T-helper 2 cell (primary cell): ENCODE measurements at places on chromosomes 7 and 10.

DNA sequence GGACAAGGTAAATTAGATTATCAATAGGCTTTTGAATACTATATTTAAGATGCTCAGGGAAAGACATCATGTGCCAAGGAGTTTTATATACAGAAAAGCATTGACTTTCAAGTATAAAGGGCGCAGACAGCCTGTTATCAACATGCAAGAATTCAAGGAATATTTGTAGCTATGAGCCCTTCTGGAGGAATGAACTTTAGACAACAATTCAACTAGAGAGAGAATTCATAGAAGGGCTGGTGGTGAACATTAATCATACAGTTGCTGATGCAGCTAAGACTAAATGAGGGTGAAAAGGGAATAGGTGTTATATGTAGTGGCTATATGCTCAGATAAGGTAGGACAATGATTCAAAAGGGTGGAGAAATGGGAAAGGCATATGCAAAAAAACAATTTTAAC is 41.2 kb downstream of the AOAH start:
- DNase-seq, result no peak

- no peak for DNase-seq
These were observed 540.0 kb downstream of the TCERG1L start for GRCh38 chr10:130771491-130771946.

DNA sequence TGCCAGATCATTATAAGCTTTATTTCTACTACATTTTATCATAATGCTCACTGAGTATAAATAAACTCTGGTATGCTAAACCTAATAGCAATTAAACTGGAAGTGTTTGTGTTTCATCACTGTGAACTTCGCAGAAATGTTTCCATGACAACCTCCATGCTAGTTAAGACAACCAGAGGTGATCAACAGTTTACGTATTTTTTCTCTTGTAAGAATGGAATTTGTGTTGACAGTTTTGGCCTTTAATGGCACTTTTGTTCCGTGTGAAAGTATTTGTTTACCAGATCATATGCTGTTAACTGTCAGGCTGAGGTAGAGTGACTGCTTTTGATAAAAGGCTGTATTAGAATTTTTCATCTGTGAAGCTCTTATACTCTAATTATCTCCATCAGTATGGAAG is 212.1 kb upstream of the PPP1R3A start:
- DNase-seq, result no peak

DNA sequence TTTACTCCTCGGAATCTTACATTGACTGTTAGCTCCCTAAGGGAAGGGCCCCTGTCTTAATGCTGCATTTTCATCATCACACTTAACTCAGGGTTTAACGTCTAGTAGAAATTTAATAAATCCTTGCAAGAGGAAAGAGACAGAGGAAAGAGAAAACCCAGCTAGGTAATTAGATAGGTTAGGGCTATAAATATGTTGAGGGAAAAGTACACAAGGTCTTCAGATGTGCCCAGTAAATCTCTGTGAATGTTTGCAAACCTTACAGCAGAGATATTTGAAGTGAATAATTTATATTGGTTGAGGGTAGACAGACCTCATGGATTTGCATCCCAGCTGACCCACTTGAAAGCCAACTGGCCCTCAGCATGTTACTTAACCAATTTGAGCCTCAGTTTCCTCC is 315.5 kb upstream of the NPVF start:
- no peak for DNase-seq

DNA sequence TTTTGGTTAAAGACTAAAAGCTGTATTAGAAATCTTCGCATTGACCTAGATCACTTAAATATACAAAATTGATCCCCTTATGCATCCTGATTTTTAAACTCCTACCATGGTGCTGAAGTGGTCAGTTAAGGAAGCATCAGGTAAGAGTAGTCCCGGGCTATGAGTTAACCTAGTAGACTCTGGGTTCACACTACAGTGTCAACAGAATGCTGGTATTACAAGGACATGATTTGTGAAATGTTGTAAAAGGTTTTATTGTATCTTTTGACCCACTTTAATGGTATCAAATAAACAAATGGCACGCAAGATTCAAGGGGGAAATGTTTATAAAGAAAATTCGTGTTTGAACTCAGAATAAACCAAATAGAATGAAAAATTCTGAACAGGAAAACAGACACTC is 36.8 kb downstream of the RTKN2 start:
- DNase-seq, result no peak

DNA sequence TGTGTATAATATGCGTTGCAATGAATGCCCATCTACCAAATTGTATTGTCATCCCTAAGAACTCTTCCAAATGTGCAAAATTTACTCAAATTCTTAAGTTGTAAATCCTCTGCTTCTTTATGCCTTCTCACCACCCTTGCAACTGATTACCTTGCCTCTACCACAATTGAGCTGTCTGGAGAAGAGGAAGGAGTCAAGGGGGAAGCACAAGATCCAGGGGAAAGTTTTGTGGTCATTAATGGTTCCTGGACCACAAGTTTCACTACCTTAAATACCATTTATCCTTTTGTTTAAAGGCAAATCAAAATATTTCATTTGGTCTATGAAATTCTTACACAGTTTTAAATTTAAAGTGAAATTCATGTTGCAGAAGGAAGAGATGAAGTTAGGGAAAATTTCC is 16.7 kb downstream of the CRPPA start:
- DNase-seq, result no peak

DNA sequence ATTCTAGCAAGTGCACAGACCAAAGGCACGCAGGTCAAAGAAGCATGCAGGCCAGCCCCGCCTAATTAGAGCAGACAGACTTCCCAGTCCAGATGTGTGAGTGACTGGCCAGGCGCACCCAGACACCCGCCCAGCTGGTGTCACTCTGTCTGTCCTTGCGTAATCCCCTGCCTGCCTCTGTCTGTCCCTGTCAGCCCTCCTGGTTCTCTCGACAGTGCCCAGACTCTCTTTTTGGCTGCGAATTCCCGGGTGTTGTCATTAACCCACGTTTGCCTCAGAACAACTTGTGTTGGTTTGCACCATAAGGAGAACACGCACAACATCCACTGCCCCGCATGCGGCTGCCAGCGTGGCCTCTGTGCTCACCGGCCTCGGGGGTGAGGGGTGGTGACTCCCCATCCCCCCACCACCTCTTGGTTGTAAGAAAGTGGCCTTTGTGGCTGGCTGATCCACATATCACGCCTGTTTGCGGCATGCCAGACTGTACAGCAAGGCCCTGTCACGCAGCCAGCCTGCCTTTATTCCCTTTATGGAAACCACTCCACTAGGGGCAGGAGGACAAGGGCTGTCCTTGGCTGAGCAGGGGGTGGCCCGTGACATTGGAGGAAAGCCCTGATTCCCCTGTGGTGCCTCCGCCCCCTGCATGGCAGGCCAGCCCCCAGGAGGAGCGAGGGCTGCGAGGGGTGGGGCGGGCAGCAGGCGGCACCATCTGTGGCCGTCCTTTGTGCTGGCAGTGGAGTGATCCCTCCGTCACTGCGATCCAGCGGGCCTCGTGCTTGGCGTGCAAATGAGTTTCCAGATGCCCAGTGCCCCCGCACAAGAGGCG is 72.8 kb upstream of the PPIF start:
- DNase-seq, result no peak

- DNase-seq, result no peak
These were observed 112.4 kb downstream of the SMURF1 start for GRCh38 chr7:99031496-99031895.

DNA sequence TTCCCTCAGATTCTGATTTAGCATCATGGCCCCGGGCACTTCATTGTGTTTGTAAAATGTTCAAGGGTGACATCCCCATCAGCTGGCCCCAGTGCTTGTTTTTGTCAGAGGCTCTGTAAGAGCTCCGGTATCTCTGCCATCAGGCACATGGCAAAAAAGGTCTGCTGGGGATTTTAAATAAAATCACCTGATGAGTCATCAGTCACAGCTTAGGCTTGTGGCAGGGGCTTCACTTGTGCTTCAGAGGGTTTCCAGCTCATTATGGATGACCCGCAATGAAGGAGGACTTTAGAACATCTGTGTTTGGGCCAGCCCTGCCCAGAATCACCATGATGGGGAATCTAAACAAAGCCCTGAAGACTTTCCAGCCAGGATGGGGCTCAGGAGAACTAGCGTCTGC is 259.9 kb downstream of the ZEB1 start:
- DNase-seq, result no peak

- DNase-seq, result no peak
These were observed 93.9 kb downstream of the RBM20 start for GRCh38 chr10:110737886-110738634.

DNA sequence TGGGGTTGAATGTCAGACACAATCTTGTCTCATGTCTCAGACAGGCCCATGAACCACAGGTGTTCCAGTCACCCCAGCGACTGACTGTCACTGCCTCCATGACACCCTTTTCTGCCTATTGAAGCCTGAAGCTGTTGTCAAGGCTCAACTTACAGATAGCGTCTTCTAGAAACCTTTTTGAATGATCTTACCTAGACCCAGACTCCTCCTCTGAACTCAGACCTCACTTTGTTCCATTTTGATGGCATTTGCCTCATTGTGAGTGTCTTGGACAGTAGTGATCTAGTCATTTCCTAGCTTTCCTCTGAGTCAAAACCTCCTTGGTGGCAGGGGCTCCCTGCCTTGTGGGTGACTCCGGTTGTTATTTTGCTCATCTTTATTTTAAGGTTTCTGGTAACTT is 98.3 kb upstream of the AGK start:
- no peak for DNase-seq

DNA sequence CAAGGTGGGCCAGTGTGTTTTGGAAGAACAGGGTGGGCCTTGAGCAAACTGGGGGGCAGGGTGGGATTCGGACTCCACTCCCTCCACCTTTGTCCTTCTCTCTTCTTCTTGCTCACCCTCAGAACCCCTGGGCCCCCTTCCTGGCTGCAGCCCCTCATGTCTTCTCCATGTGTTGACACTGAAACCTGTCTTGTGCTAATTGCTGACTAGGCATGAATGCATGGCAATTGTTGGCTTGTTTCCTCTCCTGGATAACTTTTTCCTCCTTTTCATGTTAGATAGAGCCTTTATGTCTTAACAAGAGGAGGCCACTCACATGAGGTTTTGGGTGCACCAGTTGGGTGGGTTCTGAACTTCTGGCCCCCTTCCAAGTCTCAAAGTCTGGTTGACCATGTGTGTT is 181.6 kb upstream of the MKI67 start:
- DNase-seq, result no peak

GRCh38 chr10:72948762-72949161 is 5.8 kb downstream of the PLA2G12B start:
- no peak for DNase-seq

- DNase-seq, result no peak
These were observed 122.0 kb upstream of the ZNF438 start for GRCh38 chr10:31153692-31154091.

DNA sequence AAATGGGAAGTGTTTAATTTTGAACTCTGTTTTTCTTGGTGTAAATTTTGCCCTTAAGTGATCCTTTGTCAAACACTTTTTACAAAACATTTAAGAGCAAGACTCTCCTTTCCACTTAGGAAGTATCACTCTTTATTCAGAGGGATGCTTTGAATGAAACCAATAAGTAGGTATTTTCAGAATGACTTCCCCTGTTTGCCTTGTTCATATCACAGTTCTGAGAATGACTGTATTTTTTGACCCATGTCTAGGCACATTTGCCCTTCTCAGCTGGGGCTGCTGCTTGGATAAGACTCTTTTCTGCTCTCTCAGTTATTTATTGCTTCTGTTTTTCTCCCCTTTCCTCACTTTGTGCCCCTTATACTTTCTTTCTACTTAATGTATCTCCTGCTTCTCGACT is 98.2 kb downstream of the CCNY start:
- no peak for DNase-seq

- DNase-seq, result no peak
These were observed 115.6 kb downstream of the TSPAN12 start for GRCh38 chr7:120742372-120742771.

DNA sequence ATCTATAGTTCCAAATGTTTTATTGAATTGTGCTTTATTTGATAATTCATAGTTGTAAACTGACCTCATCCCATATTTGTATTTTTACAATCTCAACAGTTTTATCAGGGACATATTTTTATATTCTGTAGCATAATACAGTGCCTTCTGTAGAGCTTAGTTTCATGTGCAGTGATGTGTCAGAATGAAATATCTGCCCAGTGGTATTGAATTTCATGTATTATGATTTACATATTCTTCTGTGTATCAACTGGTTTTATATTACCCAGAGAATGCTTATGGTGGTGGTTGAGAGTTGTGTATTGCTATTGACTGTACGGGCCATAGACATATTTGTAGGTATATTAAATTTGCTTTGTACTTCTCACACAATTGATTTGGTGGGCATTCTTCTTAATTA is 89.9 kb downstream of the KAT6B start:
- DNase-seq, result no peak

DNA sequence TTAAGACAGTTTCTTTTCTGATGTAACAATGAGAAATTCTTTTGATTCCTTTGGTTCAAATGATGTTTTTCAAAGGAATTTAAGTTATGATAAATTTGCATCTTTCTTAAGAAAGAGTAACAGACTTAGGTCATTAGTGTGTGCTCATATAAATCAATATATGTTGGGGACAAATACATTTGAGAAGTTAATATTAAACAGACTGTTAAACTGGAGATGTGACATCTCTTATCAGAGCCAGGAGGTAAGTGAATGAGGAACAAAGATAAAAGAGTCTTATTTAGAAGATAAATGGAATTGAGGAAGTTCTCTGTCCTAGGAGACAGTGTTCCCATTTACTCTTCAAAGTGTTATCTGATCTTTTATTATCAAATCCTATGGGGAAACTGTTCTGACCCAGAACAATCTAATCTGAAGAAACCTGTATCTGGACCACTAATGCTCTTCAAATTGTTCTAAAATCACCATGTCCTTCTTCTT is 104.8 kb upstream of the LAMB4 start:
- no peak for DNase-seq

GRCh38 chr7:87600130-87601124 is at the start of gene ABCB1:
ABCB1 (minus strand) TSS chr7:87600884; CDS start chr7:87600184, 700 bp downstream.
- DNase-seq, result no peak

GRCh38 chr7:132472463-132473120 is 103.7 kb downstream of the PLXNA4 start:
- no peak for DNase-seq

DNA sequence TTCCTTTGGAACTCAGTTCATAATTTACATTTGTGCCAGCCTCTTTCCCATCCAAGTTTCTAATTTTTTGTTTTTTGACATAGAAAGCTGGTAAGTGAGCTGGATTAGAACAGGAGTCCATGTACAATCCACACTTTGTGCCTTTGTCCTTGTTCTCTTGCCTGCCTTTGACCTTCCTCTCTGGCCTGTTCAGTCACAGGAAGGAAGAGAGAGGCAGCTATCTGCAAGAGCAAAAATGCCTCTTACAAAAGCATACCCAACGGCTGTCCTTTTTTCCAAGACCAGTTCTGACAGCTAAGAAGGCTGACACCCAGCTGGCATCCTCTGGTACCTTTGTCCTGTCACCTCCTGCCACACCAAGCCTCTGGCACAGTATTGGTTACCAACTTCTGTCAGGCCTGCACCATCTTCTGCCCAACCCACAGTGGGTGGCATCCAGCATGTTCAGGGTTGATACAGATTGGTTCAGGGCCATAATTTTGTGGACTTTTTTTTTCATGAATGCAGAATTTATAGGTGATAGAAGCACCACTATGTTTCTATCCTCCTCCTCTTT is 133.7 kb upstream of the KLF14 start:
- no peak for DNase-seq

- DNase-seq, result no peak
These were observed 111.5 kb downstream of the ELAPOR2 start for GRCh38 chr7:86947929-86948328.
